NCI-H345 (cell line): ENCODE measurements at places on chromosomes 2 and 18.

DNA sequence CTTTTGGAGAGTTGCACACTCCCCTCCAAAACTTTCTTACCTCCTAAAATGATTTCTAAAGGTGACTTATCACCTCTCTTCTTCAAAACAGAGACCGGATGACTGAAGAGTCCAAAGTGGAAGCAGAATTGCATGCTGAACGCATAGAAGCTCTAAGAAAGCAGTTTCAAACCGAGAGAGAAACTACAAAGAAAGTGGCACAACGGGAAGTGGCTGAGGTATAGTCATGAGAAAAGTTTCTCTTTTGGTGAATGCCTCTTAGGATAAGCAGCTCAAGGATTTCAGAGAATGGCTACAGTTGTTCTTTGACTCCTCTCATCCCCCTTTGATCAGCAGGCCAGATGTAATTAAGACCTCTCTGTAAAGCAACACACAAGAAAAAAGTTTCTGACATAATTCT is 73.6 kb downstream of the GTF3C3 start:
- no peak for DNase-seq

- no peak for DNase-seq
Measured at GRCh38 chr2:224004105-224004695, 34.9 kb downstream of the SERPINE2 start.

DNA sequence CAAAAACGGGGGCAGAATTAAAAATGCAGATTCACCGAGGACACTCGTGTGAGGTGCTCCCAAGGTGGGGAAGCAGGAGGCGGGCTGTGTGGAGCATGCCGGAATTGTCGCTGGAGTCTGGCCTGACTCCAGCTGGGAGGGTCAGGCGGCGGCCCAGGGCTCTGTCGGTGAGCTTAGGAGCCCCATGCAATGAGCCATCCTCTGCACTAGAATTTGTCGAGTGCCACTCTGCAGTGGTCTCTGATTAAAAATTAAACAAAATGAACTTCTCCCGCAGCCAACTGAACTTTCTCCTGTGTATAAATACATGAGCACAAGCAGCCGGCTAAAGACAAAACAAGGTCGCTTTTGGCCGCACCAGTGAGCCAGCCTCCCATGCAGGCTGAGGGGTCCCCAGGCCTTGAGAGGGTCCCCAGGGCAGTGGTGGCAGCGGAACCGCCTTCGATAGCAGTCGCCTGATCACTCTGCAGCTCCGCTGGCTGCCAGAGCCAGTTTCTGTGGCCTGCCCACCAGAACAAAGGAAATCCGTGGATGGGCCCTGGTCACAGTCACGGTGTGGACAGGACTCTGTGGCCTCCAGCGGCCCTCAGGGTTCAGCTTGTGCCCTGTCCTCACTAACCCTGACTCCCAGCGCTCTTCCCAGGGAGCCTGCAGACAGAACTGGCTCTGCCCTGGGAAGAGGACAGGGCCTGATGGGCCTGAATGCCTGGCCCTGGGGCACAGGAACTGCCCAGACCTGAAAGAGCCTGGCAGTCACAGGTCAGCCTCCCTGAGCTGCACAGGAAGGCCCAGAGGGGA is 201.3 kb downstream of the EIPR1 start:
- DNase-seq, result no peak

- DNase-seq, result no peak
Measured at GRCh38 chr2:152505495-152505906, 170.5 kb downstream of the FMNL2 start.

DNA sequence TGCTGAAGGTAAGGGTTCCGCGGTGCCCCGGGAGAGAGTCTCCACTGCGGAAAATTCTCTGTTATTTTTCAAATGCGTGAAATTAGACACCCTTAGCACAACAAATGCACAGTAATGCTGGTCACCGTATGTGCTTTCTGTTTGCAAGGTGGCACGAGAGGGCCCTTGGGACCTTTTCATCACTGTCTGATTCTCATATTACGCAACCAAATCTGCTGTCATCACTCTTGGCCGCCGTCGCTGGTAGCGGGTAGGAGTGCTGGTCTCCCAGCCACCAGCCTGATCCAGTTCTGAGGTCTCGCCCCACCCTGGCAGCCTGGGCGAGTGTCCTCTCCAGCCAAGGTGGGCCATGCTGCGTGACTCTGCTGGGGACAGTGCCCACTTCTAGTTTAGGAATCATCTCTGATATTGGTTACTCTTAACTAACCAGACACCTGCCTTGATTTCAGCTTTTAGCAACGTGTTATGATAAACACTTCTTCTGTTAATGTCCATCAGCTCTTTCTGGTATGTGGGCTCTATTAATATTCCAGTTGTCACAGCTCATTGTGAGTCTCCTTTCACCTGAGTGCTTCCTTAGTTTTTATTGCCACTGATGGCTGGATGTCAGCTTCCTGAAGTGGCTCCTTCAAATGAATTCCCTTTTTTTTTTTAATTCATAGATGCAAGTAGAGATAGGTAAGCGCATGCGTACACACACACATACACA is 199.4 kb downstream of the GBX2 start:
- DNase-seq, result peak; percentile 66

DNA sequence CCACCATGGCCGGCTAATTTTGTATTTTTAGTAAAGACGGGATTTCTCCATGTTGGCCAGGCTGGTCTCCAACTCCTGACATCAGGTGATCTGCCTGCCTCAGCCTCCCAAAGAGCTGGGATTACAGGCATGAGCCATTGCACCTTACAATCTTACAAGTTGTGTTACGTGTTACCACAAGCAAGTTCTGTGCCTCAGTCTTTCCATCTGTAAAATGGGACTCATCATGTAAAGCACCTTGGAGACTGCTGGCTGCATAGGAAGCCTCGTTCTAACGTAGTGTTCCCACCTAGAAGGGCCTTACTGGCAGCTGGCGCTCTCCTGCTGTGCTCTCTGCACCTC is 10.0 kb downstream of the DNAJB2 start:
- no peak for DNase-seq

- no peak for DNase-seq
Measured at GRCh38 chr18:55420665-55421307, 167.2 kb downstream of the TCF4 start.

GRCh38 chr2:215949991-215950404 is 63.4 kb downstream of the MREG start:
- peak; percentile 6 for DNase-seq
